ENCODE measurements at places on chromosomes 7 and 10.
A peak's percentile ranks its signal among the peaks of the same experiment; 100 is the strongest.

DNA sequence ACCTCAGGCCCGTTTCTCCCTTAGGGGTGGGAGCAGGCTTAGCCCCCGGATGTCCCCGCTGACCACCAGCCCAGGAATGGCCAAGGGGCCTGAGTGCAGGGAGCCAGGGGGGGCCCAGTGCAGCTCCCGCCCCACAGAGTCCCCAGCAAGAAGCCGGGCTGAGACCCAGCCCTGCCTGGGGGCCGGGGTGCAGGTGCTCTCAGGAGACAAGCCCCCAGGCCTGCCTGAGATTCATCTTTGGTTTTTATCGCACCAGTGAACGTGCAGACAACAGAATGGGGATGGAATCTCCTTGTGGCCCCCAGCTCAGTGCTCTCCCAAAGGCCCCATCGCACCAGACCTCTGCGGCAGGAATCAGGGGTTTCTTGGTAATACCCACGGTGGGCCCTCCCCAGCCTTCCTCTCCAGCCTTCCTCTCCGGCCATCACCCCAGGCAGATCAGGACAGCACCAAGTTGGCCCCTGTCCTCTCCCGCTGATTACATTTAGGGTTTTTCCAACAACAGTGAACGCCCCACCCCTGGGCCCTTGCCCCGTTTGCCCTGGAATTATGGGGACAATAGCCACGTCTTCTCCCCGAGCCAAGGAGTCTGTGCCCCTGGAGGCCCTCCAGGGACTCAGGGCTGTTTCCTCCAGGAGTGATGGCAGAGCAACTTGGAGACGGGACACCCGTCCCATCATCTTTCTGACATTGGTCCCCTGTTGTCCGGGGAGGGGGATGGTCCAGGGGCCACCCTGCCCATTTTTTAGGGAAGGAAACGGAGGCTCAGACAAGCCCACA lies 22.4 kb downstream of the ADAP1 start:
- no peak for DNase-seq

GRCh38 chr10:18822156-18822555 lies 162.9 kb downstream of the ARL5B start:
- peak; percentile 63 for DNase-seq

DNA sequence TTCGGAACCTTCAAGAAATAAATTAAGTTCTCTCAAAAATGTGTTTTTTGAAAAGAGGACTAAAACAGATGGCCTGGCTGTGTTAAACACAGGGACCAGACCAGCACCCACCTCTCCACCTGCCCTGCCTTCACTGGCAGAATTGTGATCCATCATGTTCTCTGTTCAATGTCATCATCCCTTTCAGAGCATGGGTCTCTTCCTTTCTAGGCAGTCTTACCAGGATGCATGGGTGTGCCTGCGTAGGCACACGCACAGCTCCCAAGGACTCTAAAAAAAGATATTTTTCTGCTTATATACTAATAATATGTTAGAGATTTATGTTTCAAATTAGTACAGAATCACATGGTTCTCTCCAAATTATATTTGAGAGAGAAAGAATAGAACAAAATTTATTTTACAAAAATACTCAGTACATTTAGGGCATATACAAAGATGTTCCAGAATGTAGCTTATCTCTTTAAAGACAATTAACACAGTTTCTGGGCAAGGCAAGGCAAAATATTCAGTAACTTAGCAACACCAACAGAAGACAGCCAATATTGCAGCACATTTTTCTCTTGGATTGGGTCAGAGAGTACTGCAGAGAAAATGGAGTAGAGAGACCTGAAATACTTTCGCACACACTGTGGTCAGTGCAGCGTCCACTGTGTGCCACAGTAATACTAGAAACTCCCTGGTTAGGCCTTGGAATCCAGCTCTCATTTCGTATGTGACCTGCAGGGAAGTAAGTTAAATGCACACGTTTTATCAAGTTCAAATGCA lies 52.8 kb downstream of the EGFR start:
- DNase-seq = no peak

DNA sequence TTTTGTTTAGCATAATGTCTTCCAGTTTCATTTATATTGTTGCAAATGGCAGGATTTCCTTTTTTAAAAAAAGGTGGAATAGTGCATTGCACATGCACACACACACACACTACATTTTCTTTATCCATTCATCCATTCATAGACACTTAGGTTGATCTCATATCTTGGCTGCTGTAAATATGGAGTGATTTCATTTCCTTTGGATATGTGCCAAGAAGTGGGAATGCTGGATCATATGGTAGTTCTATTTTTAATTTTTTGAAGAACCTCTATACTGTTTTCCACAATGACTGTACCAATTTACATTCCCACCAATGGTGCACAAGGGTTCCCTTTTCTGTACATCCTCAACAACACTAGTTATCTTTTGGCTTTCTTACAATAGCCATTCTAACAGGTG lies 68.9 kb downstream of the EBLN1 start:
- no peak for DNase-seq

- DNase-seq = no peak
Measured at GRCh38 chr7:4959306-4959705, 319 bp upstream of the MMD2 start.

Data from left kidney (tissue), 8 donors.